ENCODE measurements at places on chromosomes 7 and 10.

- DNase-seq: no peak
These were observed 29.0 kb downstream of the RASGEF1A start for GRCh38 chr10:43237631-43238446.

DNA sequence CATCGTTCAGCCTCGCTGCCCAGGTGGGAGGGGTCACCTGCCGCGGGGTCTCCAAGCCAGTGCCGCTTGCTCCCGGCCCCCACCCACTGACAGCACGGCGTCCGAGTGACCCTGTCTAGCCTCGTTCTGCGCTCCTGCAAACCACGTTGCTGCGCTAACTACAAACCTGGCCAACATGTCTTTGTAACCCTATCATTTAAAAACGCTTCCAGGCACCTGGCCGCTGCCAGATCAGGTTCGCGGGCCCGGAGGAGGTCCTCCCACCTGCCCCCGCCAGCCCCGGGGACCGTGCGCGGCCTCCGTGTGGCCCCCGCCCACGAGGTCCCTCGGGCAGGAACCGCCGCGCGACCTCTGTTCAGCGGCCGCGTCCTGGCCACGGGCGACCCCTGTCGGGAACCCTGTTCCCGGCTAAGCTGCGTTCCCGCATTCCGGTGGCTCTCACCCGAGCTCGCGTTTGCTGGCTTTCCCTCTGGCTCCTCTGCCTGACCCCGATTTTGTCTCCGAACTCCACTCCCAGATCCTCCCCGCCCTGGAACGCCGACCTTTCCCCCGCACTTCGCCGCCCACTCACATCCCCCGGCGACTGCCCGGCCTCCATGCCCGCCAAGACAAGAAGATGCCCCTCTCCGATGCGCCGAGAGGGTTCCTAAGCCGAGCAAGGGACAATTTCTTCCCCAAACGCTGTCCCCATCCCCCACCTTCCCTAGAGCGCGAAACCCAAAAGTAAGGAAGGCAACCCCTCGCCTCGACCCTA lies 2.4 kb downstream of the SFMBT2 start:
- peak; percentile 20 for DNase-seq

GRCh38 chr7:29044554-29044953 lies 86.4 kb upstream of the TRIL start:
- no peak for DNase-seq

- no peak for DNase-seq
These were observed 87.9 kb downstream of the HIF1AN start for GRCh38 chr10:100623521-100624230.

DNA sequence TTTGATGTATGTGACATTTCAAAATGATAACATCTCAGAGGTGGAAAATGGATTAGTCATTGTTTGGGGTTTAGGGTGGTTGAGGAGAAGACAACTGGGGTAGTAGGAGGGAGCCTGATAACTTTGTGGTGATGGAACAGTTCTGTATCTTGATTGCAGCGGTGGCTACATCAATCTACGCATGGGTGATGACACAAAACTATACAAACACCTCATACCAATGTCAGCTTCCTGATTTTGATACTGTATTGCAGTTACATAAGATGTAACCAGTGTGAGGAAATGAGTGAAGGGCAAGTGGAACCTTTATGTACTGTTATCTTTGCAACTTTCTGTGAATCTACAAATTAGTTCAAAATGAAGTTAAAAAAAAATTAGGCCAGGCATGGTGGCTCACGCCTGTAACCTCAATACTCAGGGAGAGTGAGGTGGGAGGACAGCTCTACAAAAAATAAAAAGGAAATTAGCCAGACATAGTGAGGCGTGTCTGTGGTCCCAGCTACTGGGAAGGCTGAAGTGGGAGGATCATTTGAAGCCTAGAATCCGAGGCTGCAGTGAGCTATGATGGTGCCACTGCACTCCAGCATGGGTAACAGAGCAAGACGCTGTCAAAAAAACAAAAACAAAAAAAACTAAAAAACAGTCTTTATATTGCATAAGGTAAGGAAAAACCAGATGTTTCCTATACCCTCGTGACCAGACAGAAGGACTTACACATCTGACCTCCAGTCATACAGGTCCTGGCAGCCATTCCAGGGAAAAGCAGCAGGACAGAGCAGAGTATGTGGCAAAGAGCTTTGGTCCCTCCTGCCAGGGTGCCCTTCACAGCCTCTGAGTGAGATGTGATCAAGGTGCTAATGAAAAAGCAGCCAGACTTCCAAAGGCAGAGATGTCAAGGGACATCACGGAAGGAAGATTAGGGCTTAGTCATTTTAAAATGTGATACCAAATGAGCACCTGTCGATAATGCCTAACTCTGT lies 50.8 kb downstream of the CYTH3 start:
- peak; percentile 68 for DNase-seq

DNA sequence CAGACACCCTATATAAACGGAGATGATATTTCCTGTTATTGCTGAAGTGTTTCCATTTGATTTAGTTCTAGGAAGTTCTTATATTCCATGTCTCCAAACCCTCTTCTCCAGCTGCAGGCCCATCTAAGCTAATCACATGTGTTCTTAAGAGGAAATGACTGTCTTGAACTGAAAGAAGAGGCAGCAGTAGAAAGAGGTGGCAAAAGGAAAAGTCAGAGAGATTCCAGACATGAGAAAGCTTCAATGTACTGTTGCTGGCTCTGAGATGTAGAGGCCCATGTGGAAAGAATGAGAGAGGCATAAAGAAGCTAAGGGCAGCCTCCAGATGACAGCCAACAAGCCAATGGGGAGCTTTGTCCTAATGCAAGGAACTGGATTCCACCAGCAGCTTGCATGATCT lies 287.2 kb downstream of the GFRA1 start:
- no peak for DNase-seq

- DNase-seq: no peak
These were observed 67.6 kb upstream of the TFEC start for GRCh38 chr7:116098175-116098574.

- DNase-seq: peak; percentile 71
These were observed 27.4 kb upstream of the RASGEF1A start for GRCh38 chr10:43294241-43294658.

GRCh38 chr7:148142660-148143248 lies 447.8 kb upstream of the C7orf33 start:
- DNase-seq: no peak

GRCh38 chr7:117835016-117835664 lies 38.1 kb downstream of the CTTNBP2 start:
- DNase-seq: no peak

DNA sequence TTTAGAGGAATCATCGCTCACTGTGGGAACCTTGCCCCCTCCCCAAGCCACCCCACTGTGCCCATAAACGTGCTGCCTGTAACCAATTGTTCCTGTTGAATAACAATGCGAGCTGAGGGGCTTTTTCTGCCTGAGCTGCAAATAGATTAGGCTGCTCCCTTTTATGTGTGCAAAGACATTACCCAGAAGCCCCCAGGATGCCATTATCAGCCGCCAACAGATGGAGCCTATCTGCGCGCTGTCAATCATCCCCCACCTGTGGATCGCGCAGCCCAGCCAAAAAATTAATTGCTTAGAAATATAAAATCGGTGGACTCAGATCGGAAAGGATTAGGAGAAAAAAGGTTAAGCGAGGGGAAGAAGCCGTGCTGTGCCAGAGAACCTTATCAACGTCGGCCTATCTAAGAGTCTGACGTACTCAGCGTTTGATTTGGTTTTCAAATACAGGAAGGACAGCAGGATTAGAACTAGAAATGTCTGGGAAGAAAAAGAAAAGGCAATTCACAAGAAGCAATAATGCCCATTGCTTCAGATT lies 167.3 kb upstream of the MYO3A start:
- DNase-seq: no peak

DNA sequence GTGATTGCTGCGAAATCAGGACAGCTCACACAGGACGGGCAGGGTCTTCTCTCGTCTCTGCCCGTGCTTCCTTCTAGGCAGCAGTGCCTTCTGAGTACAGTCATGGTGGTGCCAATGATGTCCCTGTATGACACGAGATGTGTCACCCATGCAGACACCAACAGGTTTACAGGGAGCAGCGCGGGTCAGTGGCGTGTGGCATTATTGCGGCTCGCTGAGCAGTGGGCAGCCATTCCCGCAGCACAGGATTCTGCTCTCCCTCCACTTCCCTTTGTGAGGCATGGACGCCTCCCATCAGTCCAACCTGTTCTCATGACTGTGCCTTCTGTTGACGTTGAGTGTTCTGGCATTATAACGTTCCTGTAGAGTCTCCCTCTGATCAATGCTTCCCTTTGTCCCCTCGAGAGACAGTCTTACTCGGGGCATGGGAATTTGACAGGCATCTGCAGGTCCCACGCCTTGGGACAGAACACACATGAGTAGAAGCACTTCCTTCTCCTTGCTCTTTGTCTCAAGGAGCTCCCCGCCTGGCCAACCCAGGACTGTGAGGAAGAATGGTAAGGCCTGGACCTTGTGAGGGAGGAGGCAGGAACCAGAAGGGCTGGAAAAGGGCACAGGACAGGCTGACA lies 219.5 kb downstream of the PAXIP1 start:
- DNase-seq: no peak

- no peak for DNase-seq
These were observed 27.1 kb upstream of the KCNMA1 start for GRCh38 chr10:77664696-77665095.

DNA sequence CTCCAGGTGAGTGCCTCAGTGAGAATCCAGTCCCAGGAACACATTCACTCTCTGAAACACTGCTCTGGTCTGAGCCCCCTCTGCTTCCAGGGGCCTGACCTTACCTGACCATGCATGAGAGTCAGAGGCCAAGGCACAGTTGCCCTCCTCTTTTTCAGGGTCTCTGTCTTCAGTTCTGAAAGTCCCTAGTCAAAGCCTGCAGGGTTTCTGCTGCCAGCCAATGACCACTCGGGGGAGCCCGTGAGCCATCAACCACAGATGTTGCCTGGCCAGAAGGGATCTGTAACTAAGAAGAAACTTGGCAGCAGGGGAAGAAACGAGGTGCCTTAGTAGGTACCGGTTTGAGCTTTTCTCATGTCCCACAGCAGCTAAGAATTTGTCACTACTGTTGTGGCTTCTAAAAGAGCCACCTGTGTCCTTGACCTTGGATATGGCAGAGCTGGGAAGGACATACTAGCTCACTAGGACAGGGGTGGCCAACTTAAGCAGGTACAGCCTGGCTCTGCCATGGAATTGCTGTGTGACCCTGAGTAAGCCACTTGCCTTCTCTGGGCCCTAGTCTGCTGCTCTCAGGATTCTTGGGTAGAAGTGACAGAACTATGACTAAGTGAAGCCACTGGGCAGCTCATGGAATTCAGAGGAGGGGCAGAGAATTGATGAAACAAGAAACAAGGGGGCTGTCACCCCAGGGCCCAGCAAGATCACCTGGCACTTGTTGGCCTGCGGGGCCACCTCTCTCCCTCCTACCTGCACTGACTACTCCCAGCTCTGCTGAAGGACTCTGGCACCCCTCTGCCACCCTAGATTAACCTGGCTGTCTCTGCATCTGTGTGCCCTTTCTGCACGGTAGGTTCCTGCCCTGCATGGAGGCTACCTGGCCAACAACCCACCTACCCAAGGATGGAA lies 83.8 kb upstream of the GPR26 start:
- peak; percentile 16 for DNase-seq

- no peak for DNase-seq
These were observed 32.4 kb downstream of the CAMK2B start for GRCh38 chr7:44292876-44293560.

GRCh38 chr10:634256-634655 lies 55.2 kb downstream of the DIP2C start:
- no peak for DNase-seq

DNA sequence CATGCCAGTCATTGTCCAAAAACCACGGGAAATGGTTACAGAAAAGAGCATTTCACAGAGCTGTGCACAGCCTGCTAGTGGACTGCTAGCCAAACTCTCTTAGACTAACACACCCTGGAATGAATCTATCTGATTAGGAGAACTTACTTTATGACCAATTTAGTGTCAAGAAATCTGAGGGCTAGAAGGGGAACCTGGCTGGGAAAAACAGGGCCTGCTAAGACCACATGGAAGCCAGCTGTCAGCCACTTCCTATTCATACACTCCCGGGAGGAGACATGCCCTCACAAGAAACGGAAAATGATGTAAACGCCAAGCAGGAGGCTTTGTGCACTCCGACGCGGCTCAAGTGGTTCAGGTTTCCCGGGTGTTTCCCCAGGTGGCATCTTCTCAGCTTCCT lies 54.8 kb downstream of the MPP7 start:
- no peak for DNase-seq

DNA sequence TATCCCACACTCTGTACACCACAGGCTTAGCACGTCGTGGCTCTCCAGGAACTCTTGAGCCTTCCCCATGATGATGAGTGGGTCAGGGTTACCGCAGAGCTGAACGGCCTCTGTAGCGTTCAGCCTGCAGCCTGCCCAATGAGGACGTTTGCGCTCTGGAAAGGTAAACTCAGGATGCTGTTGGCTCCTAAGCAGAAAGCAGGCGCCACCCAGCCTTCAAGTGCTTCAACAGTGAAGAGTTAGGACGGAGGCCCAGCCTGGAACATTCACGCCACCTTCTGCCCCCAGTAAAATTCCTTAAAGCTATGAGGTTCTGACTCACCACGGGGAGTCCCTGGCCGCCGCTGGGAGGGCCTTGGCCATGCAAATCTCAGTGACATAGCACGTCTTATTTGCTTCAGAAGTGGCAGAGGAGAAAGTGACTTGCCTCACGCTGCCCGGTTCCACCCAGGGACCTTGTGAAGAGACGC lies 161.5 kb upstream of the SH2B2 start:
- DNase-seq: no peak

GRCh38 chr10:4285121-4285520 lies 500.1 kb upstream of the KLF6 start:
- no peak for DNase-seq

DNA sequence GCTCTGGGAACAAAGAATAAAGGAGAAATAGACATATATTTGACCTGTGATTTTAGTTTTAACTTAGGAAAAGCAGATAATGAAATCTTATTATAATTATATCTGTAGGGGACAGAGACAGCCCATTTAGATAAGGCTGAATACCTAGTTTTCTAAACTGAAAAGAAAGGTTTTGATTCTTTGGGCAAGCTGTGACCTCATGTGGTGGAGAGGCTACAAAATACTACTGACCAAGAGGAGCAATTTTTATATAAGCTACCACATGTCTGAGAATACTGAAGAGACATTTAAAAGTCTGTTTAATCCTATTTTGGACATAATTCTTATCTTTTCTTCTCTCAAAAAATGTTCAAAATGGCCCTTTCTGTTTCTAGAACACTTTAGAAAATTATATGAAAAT lies 271.0 kb downstream of the MTERF1 start:
- no peak for DNase-seq

DNA sequence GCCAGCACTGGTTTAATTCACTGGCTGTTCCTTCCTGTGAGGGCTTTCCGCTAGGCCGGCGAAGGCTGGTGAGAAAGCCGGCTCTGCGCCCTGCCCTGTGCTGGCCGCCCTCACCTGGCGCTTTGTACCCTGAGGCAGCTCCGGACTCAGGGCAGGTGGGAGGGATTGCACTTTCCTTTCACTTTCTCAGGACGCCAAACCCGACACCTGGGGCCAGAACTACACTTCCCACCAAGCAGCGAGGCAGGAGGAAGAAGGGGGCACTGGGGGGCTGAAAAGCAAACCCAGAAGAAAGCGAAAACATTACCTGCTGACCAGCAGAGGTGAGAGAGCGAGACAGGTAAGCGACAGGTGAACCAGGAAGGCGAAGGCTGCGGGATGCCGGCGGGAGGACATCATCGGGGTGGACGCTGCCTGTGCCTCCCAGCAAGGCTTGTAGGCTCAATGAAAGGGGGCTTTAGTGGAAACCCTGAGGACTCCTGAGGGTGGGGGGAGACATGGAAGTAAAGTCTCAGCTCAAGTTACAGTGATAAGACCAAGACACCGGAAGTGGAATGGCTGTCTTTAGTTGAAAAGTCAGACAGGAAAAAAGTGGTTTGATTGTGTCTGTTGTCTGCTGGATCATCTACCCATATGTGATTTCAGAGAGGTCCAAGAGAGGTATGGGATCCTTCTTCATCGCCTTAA lies at the start of gene RAB19:
RAB19 (plus strand) TSS at position 181 of the 687 bp plus-strand sequence. CDS start 3,589 bp downstream, outside the sequence.
- peak; percentile 43 for DNase-seq

All from central memory CD4-positive, alpha-beta T cell (primary cell).